ENCODE measurements at places on chromosomes 16 and 17.

DNA sequence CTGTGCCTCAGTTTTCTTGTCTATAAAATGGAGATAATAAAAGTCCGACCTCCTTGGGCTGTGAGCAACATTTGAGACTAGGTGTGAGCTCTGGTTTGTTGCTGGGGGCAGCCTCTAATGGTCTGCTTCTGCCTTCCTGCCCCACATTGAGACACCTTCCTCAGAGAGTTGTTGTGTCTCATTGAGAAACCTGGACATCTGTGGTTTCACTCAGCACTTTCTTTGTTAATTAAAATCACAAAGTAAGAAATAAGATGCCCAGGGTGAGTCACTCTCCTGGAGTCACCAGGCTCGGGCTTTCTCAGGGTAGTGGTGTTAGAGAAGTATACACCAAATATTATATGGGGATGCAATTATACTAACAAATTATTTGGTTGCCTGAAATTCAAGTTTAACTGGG is 389.2 kb upstream of the SALL1 start:
- no peak for DNase-seq

DNA sequence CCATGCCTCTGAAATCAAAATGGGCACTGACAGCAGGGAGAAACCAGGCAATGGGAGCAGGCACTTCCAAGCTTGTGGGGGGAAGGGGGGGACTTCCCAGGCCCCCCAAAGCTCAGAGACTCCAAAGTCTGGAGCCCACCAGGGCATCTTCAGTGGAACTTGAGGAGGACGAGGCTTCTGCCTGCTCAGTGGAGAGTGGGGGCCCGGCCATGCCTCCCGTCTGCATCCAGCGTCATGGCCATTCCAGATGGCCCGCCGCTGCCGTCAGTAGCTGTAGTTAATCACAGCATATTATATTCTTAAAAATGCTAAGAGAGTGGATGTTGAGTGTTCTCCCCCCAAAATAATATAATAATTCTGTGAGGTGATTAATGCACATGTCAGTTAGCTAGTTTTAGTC is 315.2 kb downstream of the KCNJ2 start:
- no peak for DNase-seq

DNA sequence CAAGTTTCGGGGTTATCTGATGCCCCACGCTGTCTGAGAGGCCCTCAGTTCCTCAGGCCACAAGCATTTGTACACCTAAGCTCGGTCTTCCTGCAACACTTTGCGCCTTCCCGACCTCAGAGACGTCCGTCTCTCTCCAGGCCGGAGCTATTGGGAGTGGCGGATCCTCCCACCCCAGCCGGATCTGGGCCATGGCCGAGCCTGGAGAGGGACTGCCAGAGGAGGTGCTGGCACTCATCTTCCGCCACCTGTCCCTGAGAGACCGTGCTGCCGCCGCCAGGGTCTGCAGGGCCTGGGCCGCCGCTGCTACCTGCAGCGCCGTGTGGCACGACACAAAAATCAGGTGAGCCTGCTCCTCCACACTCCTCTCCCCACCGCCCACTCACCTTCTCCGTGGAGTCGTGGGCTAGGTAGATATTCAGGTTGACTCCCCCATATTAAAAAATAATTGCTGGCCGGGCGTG is 1.9 kb downstream of the FBXL8 start:
- DNase-seq: no peak

DNA sequence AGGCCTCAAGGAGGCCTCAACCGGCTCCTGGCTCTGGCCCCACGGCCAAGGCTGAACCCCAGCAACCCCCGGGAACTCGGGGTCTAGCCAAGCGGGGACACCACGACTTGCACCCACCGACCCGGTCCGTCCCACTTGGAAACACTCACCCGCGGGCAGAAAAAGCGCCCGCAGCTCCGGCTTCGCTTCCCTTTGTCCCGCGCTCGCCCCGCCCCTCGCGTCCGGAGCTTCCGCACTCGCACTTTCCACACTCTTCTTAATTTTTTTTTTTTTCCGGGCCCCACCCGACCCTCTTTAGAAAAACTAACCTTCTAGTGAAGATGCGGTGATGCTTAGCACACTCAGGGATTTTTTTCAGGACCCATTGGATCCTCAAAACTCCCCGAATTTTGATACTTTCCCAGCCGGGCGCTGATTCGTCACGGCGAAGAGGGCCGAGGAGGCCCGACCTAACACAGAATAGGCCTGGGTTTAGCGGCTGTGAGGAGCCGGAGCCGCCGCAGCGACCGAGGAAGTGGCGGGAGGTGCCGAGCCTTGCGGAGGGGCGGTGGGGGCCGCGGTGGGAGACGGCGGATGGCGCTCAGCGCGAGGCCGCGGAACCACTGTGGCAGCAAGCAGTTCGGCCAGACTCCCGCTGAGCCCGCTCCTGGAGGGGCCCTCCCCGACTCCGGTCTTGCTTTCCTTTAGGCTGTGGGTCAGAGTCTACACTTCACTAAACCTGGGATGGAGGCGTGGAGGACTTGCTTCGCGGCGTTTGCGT is at the start of gene SMARCE1:
Gene SMARCE1, minus strand, starts transcription at position 195 of the 760 bp plus-strand sequence. CDS start 2,016 bp downstream, outside the sequence.
- DNase-seq: peak; percentile 49

DNA sequence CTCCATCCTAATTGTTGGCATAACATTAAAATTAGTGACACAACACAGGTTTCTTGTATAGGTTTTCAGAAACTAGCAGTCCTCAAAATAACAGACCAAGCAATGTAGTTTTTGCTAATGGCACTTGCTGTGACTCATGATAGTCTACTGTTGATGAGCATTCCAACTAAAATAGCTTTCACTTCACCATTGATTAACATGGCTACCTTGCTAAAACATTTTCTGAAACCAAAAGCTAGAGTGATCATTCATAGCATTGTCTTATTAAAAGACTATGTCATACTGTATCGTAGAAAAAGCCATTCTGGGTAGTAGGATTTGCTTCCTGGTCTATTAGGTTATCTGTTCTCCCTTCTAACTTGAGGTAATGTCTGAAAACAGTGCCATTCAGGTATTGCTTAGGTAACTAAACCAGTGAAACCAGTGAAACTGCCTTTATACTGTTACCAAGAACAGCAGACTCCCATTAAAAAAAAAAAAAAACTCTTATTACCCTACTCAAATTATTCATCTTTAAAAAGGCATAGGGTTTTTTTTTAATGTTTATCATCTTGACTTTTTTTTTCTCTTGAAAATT is 2.5 kb upstream of the CLTC start:
- no peak for DNase-seq

DNA sequence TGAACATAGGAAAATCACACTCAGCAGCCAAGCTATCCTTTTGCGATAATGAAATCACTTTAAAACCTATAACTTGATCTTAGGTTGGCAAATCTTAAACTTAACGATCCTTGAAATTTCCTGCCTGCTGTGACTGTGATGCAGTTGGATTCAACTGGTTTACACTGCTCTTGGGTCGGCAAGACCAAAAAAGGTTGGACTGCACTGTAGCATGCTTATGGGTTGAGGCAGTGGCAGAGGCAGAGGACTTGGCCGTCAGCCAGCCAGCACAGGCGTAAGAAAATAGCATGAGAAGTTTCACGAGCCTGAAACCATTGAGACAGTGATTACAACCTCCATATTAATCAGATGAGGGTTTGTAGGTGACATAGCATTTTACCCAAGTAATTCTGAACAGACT is 21.4 kb downstream of the WSB1 start:
- DNase-seq: peak; percentile 55

- DNase-seq: no peak
These were observed 410.3 kb downstream of the CDH11 start for GRCh38 chr16:64711596-64711995.

DNA sequence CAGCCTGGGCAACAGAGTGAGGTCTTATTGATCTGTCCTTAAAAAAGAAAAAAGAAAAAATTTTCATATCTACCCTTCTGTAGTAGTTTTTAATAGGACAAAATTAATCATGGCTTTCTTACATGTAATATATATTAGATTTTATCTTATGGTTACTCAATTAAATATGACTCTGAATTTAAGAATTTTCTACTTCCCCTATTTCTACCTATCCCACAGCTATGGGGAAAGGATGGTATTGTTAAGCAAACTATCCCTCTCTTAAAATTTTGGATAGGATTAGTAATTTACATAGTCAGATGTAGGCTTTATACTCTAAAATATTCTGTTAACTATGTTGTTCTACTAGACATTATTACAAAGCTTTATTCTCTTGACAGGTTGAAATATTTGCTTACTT is 62.5 kb downstream of the NQO1 start:
- no peak for DNase-seq

GRCh38 chr17:46984892-46985291 is 5.8 kb upstream of the RPRML start:
- DNase-seq: no peak

- no peak for DNase-seq
These were observed 2.6 kb downstream of the GPR179 start for GRCh38 chr17:38341035-38341721.

- no peak for DNase-seq
These were observed 1.6 kb downstream of the PITPNC1 start for GRCh38 chr17:67378454-67379250.

- DNase-seq: no peak
These were observed at the start of gene ITGAL for GRCh38 chr16:30472328-30472942. Gene ITGAL, plus strand, starts transcription at chr16:30472742. Its CDS starts 96 bp downstream, at chr16:30472838.

GRCh38 chr17:67746704-67747571 is 29.2 kb downstream of the NOL11 start:
- DNase-seq: no peak

DNA sequence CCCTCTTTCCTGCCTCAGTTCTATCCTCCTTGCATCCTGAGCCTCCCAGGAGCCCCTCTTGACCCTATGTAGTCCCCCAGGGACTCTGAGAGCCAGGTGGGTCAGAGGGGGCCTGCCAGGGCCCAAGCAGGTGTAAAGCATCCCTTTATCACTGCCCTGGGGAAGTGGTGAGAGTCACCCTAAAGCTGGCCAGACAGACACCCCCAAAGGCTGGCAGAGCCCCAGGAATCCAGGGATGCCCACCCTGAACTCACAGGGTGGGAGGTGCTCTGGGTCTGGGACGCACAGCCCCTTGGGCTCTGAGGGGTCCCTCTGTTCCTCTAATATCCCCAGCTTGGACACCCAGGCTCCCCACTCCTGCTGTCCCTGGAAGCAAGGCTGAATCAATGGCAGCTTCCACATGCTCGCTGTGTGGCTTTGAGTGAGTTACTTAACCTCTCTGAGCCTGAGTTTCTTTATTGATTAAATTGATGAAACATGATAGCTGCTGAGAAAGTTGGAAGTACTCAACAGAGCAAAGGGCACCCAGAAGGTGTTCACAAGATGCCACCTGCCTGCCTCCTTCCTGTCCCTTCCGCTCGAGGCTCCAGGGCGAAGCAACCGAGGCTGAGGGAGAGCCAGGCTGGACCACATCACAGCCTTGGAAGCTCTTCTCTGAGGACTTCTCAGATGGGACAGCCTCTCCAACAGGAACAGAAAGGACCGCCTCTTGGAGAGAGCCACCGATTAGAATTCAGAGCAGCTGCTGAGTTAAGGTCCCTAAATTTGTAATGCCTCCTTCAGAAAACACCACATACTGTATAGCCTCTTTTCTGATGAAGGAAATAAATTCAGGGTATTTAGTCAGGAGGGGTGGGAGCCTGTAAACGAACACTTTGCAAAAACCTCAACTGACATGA is 67.1 kb upstream of the DOC2B start:
- DNase-seq: no peak

DNA sequence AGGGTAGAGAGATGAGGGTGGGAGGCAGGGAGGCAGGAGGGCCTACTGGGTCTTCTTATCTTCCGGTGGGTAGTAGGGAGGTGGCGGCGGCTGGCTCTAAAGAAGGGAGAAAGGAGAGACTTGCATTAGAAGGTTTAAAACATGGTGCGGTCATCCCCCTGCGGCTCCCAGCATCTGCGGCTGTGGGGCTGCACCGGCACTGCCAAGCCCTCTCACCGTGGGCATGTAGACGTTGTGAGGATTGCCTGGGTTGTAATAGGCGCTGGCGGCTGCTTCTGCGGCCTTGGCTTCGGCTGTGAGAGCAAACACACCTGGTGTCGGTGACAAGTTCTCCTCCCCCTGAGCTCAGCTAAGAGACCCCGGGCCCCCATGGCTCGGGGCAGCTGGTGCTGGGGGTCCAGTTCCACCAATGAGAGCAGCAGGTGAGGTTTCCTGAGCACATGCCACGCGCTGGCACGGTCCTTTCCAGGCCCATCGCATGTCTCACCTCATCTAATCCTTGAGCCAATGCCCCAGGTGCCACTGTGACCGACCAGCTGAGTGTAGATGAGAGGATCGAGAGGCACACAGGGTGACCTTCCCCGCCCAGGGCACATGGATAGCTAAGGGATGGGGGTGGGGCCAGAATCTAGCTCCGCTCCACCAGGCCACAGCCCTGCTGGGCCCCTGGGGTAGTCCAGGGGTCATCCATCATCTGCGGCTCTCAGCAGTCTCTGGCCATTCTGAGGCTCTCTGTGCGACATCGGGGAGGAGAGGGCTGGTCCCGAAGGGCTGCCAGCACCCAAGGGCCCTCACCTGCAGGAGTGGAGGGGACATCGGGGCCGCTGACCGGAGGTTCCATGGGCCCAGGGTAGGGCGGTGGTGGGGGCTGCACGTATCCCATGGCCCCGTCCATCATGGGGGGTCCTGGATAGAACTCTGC is 2.7 kb upstream of the UNC13D start:
- DNase-seq: no peak

DNA sequence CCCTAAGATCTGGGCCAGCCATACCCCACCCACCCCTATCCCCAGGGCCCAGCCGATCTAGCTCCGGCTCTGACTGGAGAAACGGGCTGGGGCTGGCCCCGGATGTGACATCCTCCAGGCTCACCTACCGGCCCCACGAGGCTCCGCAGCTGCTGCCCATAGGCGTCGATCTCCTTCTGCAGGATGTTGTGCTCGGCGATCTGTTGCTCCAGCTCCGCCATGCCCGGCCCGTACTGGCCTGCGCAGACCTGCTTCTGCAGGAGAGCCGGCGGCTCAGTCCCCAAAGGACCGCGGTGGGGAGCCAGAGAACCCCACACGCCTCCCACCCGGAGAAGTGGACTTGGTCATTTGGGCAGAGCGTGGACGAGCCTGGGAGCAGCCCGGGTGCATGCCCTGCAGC is 4.8 kb downstream of the EVPL start:
- DNase-seq: no peak

DNA sequence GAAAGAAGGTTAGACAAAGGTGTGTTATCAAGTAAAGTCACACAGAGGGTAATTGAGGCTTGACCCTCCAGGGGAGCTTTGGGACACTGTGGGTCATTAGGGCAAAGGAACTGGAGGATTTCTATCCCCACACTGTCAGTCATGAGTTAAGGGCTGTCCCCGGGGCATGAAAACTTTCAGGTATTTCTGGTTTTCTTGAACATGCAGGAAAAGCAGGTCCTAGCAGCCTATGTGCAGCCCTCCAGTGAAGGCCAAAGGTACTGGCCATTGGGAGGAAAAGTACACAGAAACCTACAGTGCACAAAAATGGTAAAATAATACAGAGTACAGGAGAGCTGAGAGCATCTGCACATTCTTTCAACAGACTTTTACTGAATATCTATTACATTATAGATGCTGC is 44.4 kb upstream of the SCNN1B start:
- no peak for DNase-seq

- no peak for DNase-seq
These were observed 4.8 kb downstream of the EEF2K start for GRCh38 chr16:22210854-22211253.

- no peak for DNase-seq
These were observed 292.3 kb downstream of the SHISA9 start for GRCh38 chr16:13193721-13194120.
